ENCODE measurements at places on chromosomes 6 and 20.

DNA sequence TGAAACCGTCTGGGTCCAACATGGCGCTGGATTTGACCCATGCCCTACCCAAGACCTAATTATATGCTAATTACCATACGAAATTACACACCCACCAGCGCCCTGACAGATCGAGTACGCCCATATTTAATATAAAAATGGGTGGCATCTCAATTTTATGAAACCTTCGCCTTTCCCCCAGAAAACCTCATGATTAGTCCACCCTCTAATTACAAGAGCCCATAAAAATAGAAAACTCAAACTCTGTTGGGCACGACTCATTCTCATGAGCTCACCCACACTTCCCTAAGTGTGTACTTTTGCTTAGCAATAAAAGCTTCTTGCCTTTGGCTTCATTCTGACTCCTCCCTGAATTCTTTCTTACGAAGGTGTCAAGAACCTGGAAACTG is 136.4 kb downstream of the OR2B2 start:
- no peak for DNase-seq

DNA sequence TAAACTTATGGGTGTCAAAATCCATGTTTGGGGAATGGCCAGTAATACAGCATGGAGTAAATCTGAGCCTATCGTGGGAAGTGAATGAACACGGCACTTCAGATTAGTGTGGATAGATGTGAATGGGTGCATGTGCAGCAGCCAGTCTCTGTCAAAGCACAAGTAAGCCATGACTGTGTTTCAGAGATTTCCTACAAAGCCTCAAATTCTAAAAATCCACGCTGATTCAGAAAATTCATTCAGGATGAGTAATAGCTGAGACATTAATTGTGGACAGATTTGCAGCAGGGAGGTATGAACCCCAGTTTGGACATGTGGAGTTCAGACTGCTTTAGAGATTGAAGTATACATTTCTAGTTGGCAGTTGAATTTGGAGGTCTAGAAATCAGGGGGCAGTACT is 115.1 kb downstream of the QKI start:
- no peak for DNase-seq

DNA sequence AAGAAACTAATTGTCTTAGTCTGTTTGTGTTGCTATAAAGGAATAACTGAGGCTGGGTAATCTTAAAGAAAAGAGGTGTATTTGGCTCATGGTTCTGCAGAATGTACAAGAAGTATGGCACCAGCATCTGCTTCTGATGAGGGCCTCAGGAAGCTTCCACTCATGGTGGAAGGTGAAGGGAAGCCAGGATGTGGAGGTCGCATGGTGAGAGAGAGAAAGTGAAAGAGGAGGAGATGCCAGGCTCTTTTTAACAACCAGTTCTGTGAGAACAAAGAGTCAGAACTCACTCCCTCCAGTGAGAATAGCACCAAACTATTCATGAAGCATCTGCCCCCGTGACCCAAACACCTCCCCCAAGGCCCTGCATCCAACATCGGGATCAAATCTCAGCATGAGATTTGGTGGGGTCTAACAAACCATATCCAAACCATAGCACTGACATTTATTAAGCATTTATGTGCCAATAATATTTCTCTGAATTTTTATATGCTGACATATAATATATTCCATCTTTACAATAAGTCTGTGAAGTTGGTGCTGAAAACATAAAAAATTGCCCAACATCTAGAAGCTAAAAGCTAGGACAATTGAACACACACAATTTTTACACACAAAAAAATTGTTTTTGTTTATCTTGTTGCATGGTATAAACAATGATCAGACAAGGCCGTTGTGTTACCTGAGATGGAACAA is 29.2 kb upstream of the BTN3A2 start:
- no peak for DNase-seq

- DNase-seq = no peak
These were observed 202.3 kb downstream of the OGFRL1 start for GRCh38 chr6:71490876-71491275.

DNA sequence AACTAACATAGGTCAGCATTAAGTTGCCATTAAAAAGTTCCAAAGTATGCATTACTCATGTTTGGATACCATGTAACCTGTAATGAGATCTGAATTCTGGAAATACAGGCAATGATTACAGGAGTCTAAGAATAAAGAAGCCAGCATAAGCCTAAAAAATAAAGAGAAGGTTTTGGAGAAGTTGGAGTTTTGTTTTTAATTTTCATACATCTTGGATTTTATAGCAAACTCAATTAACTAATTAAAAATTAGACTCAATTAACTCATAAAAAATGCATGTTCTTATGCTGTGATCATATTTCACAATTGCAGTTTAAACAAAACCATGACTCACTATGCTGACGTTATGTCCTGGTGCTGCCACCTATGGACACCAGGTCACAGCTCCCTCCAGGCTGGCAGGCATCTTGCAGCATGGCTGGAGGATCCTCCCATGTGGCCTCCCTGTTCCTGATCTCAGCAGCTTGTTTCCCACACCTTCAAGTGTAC is 648.8 kb upstream of the AGPAT4 start:
- peak; percentile 72 for DNase-seq

GRCh38 chr20:59825944-59826759 is 107.3 kb downstream of the SYCP2 start:
- no peak for DNase-seq

- no peak for DNase-seq
These were observed 45.8 kb downstream of the SESN1 start for GRCh38 chr6:109048670-109049415.

- no peak for DNase-seq
These were observed 40.9 kb upstream of the CDH22 start for GRCh38 chr20:46349035-46349741.

- no peak for DNase-seq
These were observed 77.7 kb upstream of the CLDN20 start for GRCh38 chr6:155186052-155186658.

- DNase-seq = no peak
These were observed 614.6 kb downstream of the DHX35 start for GRCh38 chr20:39576771-39577170.

DNA sequence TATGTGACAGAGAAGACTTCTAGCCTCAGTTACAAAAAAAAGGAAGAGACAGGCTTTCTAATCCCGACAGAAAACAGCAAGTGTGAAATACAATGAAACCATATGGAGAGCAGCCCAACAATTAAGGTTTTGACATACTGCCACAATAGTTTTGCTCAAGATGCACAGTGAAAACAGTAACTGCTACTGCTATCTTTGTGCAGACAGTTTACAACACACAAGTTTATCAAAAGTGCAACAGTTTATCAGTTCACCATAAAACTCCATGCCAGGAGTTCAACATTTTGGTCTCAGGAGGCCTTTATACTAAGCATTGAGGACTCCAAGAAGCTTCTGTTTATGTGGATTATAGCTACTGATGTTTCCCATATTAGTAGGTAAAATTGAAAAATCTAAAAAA is 37.6 kb downstream of the GOPC start:
- no peak for DNase-seq

DNA sequence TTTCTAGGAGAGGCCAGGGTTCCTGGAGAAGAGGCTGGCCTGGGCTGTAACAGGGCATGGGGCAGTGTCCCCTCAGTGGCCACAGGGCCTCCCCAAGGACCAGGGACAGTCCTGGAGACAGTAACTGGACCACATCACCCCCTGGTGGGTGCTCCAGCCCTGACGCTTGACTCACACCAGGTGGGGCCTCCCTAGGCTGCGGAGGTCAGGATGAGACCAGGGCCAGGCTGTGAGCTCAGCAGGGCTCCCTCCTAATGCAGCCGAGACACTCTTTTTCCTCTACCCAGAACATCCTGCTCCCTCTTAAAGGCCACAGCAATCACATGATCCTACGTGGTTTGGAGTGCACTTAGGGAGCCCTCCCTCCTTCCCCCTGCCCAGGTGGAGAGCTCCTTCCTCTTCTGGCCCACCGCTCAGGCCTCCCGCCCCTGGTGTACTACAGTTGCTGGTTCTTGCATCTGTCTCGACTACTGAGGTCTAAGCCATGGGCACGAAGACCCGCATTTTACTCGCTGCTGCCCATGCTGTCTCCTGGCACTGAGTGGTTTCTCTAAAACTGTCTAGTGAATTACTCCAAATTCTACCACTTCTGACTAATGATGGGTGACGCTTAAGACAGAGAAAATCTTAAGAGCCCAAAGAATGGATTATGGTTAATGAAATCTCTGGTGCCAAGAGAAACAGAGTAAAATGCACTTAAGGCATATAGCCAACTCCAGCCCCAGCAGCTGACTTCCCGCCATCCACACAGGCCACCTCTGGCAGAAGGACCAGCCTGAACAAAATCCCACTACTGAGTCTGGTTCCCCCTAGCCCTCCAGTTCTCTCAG is 166.1 kb upstream of the CST7 start:
- no peak for DNase-seq

DNA sequence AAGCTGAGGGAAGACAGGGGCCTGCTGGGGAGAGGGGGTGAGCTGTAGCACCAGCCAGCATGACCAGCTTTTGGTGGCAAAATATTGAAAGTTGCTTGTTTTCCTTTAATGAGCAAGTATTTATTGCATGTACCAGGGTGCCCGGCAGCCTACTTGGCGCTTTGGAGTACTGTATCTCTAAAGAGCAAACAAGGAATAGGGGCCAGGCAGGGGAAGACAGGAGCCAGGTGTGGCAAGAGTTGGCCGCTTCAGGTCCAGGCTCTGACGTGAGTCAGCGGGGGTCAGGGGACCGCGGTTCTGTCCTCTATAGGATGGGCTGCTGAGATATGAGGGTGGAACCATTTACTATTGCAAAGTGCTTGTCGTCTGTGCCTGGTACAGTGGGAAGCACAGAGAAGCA is 63.1 kb downstream of the PSMG4 start:
- no peak for DNase-seq

DNA sequence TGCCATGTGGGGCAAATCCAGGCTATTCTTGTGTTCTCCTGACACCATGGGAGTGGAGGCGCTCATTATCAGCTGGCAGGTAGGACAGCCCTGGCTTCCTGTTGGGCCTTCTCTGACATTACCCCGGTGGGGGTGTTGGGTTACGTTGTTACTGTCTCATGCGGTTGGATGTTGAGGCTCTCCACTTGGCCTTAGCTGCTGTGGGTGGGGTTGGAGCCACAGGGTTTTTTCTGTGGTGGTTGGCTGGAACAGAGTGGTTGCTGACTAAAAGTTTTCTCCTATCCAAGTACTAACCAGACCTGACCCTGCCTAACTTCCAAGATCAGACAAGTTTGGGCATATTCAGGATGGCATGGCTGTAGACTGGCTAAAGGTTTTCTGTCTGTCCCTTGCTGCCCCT is 20.2 kb downstream of the RIPK1 start:
- DNase-seq = no peak

DNA sequence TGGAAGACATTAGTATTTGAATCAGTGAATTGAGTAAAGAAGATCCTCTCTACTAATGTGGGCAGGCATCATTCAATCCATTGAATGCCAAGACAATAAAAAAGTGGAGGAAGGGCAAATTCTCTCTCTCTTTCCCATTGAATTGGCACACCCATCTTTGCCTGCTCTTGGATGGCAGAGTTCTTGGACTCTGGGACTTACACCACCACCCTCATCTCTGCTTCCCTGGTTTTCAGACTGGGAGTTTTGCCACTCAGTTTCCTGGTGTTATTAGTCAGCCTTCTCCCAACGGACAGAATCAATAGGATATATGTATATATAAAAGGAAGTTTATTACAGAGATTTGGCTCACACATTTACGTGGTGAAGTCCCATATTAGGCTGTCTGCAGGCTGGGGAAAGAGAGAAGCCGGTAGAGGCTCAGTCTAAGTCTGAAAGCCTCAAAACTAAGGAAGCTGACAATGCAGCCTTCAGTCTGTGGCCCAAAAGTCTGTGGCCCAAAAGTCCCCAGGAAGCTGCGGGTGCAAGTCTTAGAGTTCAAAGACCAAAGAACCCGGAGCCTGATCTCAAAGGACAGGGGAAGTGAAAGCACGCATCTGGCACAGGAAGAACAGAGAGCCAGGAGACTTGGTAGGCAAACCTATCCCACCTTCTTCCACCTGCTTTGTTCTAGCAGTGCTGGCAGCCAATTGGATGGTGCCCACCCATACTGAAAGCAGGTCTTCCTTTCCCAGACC is 64.4 kb downstream of the SMPDL3A start:
- DNase-seq = no peak

DNA sequence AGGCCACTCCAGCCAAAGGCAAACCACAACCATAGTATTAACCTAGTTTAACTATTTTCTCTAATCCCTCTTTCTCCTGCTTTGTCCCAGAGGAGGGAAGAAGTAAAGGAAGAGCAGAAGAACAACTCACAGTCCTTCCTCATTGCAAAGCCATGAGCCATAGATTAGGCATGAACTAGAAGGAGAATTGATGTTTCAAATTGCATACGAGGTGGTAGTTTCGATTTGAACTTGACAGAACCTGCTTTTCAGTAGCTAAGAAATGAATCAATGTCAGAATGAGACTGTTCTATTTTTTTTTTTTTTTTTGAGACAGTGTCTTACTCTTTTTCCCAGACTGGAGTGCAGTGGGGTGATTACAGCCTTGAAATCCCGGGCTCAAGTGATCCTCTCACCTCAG is 48.3 kb downstream of the PROKR2 start:
- no peak for DNase-seq

DNA sequence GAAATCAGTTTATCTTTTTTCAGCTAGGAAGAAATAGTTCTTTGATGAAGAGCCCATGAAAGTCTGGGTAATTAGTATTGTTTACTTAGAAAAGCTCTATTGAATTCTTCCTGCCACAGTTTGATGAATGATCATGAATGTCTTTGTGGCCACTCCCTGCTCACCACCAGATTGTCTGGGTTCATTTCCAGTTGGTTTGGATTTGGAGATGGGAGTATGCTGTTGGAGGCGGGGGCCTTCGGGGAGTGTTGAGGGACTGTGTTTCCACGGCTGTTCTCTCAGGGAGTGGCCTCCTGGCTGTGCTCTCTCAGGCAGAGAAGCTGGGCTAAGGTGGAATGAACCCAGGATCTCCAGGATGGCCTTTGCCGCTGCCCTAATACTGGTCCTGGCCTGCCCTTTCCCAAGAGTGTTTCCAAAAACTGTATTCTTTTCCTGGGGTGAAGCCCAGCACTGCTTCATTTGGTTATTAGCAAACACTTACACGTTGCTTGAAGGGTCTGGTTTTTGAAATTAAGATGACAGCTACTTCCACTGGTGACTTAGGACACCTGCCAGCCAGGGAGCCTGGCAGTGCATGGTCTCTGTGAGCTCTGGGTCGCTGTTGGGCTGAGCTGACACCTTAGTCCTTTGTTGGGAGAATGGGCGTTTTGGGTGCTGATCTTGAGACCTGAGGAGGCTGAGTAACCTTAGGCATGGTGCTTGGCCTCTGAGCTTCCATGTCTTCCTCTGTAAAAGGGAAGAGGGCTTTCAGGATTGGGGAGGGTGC is 23.2 kb downstream of the PRPF6 start:
- DNase-seq = no peak

- DNase-seq = no peak
These were observed 87.8 kb downstream of the SLC22A3 start for GRCh38 chr6:160435935-160436334.

- DNase-seq = no peak
These were observed 37.6 kb downstream of the ZNF391 start for GRCh38 chr6:27426045-27426620.
